ENCODE measurements at places on chromosomes 3 and 15.

GRCh38 chr3:40583691-40584090 lies 58.9 kb downstream of the ZNF621 start:
- DNase-seq, result no peak

DNA sequence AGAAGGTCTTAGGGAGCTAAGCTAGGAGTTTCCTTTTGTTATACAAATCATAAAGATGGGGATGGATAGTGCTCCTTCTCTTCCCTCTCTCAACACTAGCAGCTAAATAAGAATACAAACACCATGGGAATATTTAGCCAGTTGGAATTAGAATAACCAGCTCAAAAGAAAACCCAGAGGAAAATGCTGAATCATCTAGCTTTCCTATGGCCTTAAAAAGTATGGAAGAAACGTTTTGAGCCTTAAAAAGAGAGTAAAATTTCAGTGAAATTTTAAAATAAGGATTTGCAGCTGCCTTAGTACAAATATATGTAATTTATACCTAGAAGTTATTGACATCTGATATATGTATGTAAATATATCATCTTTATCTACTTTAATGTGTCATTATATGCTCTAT lies 245.8 kb downstream of the STXBP5L start:
- no peak for DNase-seq

DNA sequence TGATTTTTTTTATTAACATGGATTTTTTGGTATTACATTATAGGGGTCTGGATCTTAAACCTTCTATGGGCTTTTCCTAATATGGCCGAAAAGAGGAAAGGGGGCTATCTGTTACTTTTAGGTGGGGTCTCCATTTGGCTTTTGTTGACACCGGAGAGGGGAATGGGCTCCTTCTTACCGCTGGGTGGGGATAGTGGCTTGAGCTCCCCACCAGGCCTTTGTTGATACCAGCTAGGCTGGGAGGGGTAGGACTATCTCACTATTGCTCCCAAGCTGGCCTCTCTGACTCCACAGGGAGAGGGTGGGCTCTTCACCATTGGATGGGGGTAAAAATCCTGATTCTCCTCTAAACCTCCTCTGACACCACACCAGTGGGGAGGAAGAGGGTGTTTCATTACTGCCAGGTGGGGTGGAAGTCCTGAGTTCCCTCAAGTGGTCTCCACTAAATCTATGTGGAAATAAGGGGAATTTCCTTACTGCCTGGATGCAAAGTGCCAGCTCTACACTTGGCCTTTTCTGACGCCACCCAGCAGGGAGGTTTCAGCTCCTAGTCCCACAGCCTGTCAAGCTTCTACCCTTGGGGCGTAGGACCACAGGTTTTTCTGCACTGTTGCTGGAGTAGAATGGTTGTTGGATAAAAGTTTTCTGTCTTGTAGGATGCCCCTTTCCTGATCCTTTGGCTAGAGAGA lies 572.3 kb downstream of the MAGI1 start:
- DNase-seq, result no peak

GRCh38 chr15:34951993-34952392 lies 17.5 kb downstream of the AQR start:
- no peak for DNase-seq

DNA sequence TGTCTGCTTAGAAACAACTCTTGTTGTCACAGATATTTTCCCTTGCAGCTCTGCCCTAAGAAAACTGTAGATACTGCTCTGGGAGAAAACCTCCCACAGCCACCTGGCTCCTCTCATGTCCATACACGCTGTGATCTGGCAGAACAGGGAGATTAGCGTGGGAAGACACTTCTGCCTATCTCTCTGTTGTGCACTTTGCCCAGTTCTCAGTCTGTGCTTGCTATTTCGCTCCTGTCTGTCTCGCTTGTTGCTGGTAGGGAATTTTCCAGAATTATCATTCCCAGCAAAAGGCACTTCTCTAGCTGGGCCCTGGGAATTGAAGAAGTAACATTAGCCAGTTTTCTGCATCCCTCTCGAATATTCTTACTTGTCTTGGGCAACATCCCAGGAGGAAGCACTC lies 8.1 kb upstream of the GATM start:
- DNase-seq, result no peak

DNA sequence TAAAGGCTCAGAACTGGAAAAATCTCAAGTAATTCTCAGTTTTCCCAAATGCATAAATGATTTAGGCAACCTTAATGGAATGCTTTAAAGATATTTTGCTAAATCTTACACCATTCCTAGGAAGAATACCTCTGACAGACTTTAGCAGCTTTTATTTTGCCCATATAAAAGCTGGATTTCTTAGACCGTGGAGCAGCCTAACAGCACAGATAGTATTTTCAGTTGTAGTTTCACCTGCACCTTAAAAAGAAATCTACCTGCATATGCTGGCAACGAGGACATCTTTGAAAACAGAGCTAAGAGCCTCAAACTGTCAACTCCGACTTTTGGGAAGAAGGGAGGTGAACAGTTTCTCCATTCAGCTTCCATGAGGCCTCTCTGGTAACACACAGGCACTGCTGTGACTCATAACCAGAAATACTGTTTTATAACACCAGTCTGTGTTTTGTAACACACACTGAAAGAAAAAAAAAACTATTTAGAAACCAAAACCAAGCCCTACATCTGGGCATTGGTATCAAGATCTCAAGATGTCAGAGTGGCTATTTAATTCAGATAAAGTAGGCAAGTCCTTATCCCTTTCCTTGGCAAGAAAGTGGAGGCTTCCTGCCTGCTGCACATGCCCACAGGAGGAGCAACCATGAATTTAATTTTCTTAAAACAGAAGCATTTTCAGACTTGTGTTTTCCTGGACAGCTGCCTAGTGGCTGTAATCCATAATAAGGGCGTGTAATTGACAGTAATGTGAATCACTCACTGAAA lies 181.5 kb upstream of the ICE2 start:
- no peak for DNase-seq

- no peak for DNase-seq
These were observed 44.5 kb downstream of the CMTM7 start for GRCh38 chr3:32435911-32436815.

DNA sequence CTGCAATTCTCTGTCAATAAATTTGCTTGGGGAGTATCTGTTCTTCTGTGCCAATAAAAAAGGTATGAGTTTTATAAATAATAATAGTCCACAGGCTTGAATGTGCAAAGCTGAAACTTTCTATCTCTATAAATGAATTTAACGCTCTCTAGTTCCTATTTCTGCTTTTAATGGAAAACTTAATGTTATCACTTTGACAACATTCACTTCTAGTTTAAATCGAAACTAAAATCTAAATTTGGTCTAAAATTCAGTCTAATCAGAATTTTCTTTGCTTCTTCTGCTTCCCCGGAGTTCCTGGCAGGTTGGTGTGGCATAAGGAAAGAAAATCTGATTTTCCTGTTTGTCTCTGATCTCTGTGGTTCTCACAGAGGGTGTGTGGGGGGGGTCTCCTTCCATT lies 450.1 kb upstream of the TBL1XR1 start:
- DNase-seq, result no peak

GRCh38 chr15:75731248-75732151 lies 18.9 kb upstream of the CSPG4 start:
- peak; percentile 87 for DNase-seq
